Activated naive CD4-positive, alpha-beta T cell treated with anti-CD3 and anti-CD28 coated beads, Interleukin-2, amount 50 U/mL, for 16 hours (primary cell): ENCODE measurements at places on chromosomes 16 and 17.

GRCh38 chr16:22001591-22001990, 675 bp upstream of the PDZD9 start:
- no peak for DNase-seq

- DNase-seq, result no peak
These were observed 2.4 kb downstream of the WSCD1 start for GRCh38 chr17:6072611-6073010.

DNA sequence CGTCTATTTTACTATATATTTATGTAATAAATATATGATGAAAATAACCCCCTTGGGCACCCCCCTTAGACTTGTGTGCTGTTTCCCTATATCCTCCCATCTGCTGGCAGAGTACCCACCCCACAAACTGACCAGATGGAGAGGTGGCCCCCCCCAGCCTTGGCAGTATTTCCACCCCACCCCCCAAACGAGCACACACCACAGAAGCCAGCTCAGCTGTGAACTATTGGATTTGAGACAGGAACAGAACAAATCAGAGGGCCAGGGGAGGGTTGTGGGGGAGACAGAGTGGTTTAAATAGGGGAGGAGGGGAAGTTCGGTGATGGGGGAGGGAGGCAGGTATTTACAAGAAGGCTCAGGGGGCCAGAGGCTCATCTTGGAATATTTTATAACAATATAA, 7.8 kb downstream of the NR1D1 start:
- no peak for DNase-seq

DNA sequence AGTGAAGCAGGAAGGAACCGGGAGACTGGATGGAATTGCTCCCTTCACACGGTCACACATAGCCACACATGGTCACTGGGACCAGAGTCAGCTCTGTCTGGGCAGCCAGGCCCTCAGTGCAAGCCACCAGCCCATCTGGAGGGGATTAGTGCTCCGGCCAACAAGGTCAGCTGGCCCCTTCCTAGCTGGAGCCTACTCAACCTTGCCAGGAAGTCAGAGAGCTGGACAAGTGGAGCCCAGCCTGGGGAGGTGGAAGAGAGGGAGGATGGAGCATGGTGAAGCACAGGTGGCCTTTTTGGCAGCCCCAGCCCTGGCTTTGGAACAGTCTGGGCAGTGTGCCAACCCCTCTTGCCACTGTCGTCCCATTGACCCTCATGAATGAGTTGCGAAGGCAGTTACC, 3.7 kb upstream of the CACNA1G start:
- no peak for DNase-seq

DNA sequence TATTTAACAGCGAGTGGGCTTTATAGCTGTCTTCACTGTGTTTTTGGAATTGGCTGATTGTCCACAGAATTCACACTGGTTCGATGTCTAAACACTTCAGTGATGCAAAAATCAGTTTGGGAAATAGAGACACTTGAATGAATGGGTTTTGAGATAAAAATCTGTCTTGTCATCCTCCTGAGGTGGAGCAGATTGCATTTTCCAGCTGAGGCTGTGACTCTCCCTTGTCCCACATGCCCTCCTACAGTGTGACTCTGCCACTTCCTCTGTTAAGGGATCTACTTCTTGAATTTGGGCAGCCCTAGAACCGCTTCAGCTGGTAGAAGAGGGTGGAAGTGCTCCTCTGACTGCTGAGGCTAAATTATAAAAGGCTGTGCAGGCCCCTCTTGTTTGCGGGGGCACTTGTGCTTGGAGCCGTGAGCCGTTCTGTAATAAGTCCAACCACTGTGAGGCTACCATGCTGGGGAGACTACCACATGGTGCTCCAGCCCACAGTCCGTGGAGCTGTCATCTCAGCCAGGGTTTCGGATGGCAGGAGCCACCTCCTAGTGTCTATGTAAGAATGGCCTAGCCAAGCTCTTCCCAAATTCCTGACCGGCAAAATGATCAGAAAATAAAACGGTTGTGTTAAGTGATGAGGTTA, 175.9 kb downstream of the SPECC1 start:
- DNase-seq, result no peak

DNA sequence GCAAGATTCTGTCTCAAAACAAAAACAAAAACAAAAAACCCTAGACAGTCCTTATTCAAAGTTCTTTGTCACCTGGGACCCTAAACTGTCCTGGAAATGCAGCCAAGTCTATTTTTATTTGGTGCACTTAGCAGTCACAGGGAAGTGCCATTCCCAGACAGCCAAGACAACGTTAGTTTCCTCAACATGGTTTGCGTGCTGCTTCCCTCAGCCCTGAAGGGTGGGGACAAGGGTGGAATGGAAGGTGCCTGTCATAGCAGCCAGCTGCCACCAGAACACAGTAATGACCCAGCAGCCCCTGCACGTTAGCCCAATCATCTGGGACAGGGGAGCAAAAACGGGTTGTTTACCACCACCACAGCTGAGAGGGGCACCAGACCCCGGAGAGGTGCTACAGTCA, 16.9 kb downstream of the CREBBP start:
- DNase-seq, result no peak

GRCh38 chr17:40501499-40501911, at the start of gene TNS4:
Gene TNS4 (minus strand): TSS chr17:40501623. CDS start chr17:40496425, 5,198 bp downstream.
- DNase-seq, result no peak
